Fibroblast of upper back skin (primary cell): ENCODE measurements at places on chromosomes 16 and 17.
A peak's percentile ranks its signal among the peaks of the same experiment; 100 is the strongest.

GRCh38 chr16:81465375-81465943 lies 20.9 kb downstream of the CMIP start:
- DNase-seq = no peak

- no peak for DNase-seq
These were observed 22.8 kb downstream of the SPAG9 start for GRCh38 chr17:51097708-51098446.

GRCh38 chr17:2055292-2056205 lies 646 bp downstream of the HIC1 start:
- DNase-seq = no peak

DNA sequence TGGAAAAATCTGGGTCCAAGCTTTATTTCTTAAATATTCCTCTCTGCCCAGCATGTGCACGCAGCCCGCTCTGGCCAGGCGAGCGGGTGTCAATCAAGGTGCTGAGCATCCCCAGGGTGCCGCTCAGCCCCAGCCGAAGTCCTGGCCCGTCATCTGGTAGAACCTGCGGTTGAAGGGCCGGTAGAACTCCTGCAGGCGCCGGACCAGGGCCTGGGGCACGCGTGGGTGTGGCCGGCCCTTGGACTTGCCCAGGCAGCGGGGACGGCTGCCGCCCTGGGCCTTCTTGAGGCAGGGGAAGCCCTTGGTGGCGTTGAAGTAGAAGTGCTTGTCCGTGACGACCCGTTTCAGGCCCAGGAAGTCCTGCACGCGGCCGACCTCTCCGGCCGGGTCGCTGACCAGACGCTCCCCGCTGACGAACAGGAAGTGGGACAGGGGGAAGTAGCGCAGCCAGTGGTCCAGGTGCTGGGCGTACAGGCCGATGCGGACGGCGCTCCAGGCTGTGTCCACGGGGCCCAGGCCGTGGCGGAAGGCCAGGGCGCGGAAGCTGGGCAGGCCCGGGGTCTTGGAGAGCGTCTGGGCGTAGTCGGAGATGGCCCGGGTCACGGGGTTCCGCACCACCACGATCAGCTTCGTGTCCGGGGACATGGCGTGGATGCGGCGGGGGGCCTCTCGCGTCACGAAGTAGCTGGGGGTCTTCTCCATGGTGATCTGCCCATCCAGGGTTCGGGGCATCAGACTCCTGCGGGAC lies 6.6 kb downstream of the HS3ST6 start:
- DNase-seq = no peak

- no peak for DNase-seq
These were observed 172.2 kb downstream of the ANKFN1 start for GRCh38 chr17:56325313-56326000.

GRCh38 chr17:76138234-76138895 lies 2.7 kb downstream of the FOXJ1 start:
- DNase-seq = no peak

DNA sequence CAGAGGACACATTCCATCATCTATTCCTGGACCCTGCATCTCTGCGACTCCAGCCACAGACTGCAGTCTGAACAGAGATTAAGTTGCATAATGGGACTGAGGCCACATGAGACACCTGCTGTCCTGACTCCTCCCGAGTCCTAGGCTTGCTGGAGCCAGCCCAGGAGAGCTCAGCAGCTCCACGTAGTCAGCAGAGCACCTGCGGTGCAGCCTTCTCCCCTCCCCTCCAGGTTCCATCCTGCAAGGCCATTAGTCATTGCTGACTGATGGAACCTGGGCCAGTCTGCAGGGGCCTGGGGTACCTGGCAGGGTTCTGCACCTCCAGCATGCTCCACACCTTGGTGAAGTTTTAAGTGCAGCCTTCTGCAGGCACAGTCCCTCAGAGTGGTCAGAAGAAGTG lies 76.7 kb downstream of the PLD6 start:
- DNase-seq = no peak

DNA sequence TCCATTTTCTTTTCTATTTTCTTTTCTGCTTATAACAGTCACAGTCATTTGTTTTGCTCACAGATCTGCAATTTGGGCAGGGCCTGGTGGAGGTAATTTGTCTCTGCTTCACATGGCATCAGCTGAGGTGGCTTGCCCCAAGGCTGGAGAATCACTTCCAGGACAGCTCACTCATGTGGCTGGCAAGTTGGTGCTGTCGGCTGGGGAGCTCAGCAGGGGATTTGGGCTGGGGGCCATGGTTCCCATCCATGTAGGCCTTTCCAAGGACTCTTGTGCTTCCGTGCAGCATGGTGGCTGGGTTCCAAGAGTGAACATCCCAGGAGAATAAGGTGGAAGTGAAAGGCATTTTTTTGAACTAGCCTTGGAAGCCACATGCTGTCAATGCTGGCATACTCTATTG lies 85.7 kb downstream of the MGAT5B start:
- peak; percentile 18 for DNase-seq

DNA sequence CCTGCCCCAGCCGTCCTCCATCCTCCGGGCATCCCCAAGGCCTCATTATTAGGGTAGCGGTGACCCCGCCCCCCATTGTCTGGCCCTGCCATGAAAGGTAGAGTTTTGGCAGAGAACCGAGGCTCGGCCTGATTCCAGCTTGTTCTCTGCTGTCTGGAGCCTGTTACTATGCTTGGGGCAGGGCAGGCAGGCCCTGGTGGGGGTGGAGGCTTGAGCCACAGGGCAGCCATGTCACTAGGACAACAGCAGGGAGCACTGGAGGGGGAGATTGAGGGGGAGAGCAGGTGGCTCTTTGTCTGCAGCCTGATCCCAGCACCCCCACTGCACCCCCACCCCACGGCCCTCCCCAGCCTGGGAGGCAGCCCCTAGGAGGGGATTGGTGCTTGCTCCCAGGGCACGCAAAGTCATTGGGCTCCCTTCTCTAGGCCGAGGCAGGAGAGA lies 15.4 kb downstream of the RHBDL3 start:
- DNase-seq = no peak

GRCh38 chr16:86549893-86550190 lies 5.2 kb downstream of the MTHFSD start:
- no peak for DNase-seq

- DNase-seq = peak; percentile 54
These were observed 9.6 kb upstream of the MTSS2 start for GRCh38 chr16:70695331-70696070.

DNA sequence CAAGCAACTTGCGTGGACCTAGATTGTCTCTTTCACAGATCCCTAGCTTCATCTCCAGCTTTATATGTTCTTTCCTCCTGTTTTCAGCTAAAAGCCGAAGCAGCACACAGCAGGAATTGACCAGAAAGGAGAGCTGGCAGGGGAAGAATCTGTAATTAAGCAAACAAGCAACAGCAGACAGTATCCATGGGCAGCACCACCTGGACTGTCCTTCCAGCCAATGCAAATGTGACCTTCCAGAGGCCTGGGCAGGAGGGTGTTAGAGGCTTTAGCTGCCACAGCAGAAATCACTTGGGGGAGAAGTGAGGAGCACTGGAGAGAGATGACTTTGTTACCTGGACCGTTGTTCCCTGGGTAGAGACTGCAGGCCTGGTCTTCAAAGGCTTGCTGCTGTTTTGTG lies 427.6 kb upstream of the GOT2 start:
- DNase-seq = no peak

DNA sequence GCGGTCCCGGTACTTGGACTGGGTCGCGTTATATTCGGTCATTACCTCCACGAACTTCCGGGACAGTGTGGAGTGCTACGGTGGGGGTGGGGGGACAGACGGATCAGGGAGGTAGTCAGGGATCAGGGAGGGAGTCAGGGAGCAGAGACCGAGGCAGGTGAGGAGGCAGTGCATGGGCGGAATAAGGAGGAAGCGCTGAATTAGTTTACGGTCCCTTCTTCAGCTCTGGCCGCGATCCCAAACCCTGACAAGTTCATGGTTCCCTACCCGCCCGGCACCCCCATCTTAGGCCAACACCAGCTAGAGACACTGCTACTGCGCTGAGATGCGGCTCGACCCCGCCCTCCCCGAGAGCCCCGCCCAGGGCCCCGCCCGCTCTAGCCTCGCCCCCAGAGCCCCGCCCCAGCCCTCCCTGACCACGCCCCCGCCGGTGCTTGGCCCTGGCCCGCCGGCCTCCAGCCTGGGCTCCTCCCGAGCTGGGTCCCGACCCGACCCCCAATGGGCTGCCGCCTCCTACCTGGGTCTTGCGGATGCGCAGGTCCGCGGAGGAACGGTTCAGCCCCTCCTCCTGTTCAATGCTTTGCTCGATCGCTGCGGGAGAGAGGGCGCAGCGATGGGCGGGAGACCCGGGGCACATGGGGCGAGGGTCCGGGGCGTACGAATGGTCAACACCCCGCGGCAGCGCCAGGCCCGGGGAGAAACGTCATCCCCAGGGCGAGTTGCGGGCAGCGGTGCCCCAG lies 12.1 kb downstream of the HSD3B7 start:
- DNase-seq = peak; percentile 70

GRCh38 chr16:3698941-3699340 lies 18.4 kb downstream of the TRAP1 start:
- no peak for DNase-seq

- DNase-seq = no peak
These were observed 38.6 kb upstream of the PMFBP1 start for GRCh38 chr16:72210555-72210954.

- no peak for DNase-seq
These were observed 6.3 kb upstream of the RGS9 start for GRCh38 chr17:65130832-65131231.

GRCh38 chr17:65197201-65197600 lies 60.0 kb downstream of the RGS9 start:
- no peak for DNase-seq
